ENCODE measurements at places on chromosomes 5 and 9.

DNA sequence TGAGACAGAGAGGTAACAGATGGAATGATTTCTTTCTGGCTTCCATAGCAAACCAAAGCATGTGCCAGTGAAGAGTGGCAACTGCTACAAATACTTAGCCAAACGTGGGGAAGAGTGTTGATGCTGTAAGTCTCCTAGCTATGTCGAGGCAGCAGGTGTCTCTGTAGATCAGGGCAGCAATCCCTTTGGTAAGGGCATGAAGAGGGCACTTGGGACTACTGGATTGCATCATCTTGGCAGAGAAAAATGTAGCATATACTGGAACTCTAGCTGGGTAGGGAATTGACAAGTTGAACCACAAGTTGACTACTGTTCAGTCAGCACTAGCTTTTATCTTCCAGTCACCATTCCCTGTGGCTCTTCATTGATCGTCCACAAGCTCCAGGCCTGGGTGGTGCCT, 75.8 kb downstream of the GHR start:
- no peak for DNase-seq

DNA sequence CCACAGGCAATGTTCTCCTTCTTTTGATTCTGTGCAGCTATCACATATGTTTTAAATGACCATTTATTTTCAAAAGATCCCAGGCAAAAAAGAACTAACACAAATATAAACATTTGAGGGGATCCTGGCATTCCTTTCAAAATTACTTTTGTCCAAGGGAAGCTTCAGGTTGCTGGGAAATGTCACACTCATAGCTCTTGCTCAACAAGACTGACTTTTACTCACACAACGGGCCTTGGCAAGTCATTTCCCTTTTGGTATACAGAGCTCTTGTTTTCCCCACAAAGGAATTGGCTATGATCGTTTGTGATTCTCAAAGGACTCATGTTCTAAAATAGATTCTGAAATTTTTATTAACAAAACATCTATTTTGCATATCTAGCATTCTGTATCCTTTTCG, 4.5 kb upstream of the PALM2AKAP2 start:
- no peak for DNase-seq

- peak; percentile 46 for DNase-seq
These were observed 10.6 kb upstream of the P4HA2 start for GRCh38 chr5:132238169-132238744.

GRCh38 chr9:94173632-94174031, 85.5 kb upstream of the ZNF169 start:
- DNase-seq: no peak

DNA sequence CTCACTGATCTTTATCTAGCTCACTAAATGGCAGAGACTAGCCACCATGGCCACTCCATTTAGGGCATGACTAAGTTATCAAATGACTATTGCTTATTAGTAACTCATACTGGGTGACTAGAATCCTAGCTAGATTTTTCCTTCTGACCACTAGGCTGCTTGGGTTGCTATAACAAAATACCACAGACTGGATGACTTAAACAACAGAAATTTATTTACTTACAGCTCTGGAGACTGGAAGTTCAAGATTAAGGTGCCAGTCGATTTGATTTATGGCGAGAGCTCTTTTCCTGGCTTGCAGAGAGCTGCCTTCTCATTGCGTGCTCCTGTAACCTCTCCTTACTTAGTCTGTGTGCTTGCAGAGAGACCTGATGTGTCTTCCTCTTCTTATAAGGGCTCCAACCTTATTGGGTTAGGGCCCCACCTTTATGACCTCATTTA, 55.0 kb upstream of the APC start:
- no peak for DNase-seq

DNA sequence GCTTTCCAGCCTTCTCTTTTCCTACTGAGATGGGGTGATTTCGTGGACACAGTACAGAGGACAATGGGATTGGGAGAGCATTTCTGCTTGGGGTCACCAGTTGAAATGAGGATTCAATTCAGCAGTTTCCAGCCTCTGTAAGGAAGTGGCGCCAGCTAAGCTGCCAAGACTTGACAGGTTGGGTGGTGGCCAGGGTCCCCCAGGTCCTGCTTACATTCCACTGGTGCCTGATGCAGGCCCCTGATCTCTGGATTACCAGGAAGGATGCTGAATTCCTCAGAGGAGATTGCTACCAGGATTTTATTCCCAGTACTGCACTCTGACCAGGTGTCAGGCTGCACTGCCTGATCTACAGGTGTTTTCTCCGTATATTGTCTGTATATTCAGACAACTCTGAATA, 119.7 kb downstream of the PSD2 start:
- DNase-seq: no peak

DNA sequence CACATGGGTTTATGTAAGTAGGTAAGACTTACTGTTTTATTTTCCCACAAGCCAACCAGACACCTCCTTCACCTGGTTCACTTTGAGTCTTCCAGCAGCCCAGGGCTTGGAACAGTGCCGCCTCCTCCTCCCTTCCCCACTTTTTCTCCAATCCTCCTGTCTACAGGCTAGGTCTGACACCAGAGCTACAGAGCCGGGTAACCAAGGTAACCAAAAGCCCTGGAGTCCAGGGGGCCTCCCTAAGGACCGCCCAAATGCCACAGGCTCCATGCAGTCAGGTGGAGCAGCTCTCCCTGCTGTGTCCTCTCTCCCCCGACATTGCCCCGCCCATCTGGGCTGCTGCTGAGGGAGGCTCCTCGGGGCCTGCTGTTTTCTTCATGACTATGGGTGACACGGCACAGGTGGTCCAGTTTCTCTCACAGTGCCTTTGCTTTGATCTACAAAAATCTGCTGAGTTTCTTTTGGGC, 138.0 kb upstream of the EFNA5 start:
- DNase-seq: no peak

- DNase-seq: no peak
These were observed 23.3 kb upstream of the MEGF9 start for GRCh38 chr9:120737416-120738165.
